CD4-positive, alpha-beta T cell treated with Interferon alpha-2 for 1 hour (primary cell): ENCODE measurements at places on chromosomes 12 and 14.

DNA sequence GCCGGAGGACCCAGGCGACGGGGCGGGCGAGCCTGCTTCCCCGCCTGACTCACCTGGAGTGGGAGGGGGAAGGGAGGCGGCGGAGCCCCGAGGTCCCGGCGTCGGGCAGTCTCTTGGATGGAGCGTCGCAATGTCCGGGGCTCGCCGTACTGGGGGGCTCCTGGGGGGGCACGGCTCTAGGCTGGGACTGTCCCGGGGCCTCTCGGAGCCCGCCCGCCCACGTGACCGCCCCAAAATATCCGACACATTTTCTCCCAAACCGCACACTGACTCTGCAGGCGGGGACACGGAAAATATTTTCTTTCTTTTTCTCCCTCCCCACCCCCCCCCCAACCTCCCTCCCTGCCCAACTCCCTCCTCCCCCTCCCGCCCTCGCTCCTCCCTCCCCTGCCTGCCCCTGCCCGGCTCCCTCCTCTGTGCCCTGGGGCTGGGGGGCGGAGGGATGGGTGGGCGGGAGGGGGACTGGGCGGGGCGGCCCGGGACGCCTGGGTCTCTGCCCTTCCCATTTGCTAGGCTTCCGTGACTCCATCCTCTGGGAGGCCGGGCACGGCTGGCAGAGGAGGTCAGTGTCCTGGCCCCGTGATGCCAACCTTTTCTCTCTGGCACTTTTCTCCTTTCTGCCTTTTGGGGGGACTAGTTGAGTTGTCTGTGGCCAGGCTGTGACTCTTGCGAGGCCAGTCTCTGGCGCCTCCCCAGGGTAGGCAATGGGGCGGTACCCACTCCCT is at the start of gene RARG:
TSS of gene RARG (minus strand) at position 289 of the 725 bp plus-strand sequence. CDS start 4,664 bp downstream, outside the sequence.
- peak; percentile 78 for DNase-seq

DNA sequence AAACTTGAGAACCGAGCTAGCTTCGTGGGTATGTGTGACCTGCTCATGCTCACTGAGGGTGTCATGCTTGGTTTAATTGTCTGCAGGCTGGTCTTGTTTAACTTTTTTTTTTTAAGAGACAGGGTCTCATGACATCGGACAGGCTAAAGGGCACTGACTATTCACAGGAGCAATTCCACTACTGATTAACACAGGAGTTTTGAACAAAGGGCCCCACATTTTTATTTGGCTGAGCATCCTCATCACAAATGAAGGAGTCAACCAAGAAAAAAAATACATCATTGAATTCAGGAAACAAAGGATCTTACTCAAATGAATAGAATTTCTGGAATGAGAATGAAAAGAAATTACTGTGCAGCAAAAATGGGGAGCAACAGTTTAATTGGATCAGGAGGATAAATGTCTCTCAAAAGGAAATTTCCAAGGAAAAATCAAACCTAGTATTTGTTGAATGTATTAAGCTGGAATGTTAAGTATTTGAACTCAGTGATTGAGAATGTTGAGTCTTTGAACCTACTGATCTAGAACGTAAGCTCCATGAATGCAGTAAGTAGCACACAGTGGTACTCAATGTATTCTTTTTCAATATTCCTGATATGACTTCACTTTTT is 20.8 kb upstream of the PYROXD1 start:
- DNase-seq = no peak

GRCh38 chr12:109811624-109811995 is 21.6 kb downstream of the TRPV4 start:
- DNase-seq = no peak

GRCh38 chr12:47147739-47148138 is 68.0 kb upstream of the AMIGO2 start:
- no peak for DNase-seq

- no peak for DNase-seq
Measured at GRCh38 chr14:77485256-77485655, 13.4 kb downstream of the ISM2 start.

- peak; percentile 59 for DNase-seq
Measured at GRCh38 chr14:50362764-50363713, 33.6 kb downstream of the CDKL1 start.

- DNase-seq = no peak
Measured at GRCh38 chr12:51036279-51036678, 10.1 kb upstream of the SLC11A2 start.

- peak; percentile 33 for DNase-seq
Measured at GRCh38 chr12:108730365-108731104, 783 bp downstream of the CORO1C start.

GRCh38 chr12:62021808-62022207 is 238.4 kb upstream of the USP15 start:
- no peak for DNase-seq

- DNase-seq = no peak
Measured at GRCh38 chr14:89537911-89538310, 120.9 kb upstream of the FOXN3 start.

DNA sequence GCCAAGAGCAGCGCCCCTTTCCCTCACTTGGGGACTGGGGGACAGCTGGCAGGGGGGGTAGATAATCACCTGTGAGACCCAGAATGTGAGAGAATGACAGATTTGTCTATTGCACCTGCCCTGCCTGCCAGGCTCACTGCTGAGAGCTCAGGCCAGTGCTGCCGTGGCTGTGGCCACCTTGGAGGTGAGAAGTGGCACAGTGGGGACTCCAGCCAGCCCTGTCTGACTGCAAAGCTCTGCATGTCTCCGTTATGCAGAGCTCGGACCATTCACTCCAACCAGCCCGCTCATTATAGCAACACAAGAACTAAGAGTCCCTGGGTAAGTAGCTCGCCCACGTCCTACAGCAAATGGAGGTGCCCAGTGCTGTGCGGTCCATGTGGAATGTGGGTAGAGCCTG is 88.8 kb downstream of the DICER1 start:
- no peak for DNase-seq

GRCh38 chr14:34029921-34030334 is 79.1 kb upstream of the EGLN3 start:
- no peak for DNase-seq

- DNase-seq = no peak
Measured at GRCh38 chr14:23663711-23664110, 27.5 kb downstream of the DHRS2 start.

GRCh38 chr12:124509676-124510300 is 57.6 kb downstream of the NCOR2 start:
- DNase-seq = no peak

GRCh38 chr12:128662101-128662500 is 161.7 kb downstream of the SLC15A4 start:
- no peak for DNase-seq

GRCh38 chr12:116233669-116234068 is 43.8 kb downstream of the MED13L start:
- no peak for DNase-seq

GRCh38 chr12:45872446-45872845 is 117.9 kb downstream of the SCAF11 start:
- DNase-seq = no peak

DNA sequence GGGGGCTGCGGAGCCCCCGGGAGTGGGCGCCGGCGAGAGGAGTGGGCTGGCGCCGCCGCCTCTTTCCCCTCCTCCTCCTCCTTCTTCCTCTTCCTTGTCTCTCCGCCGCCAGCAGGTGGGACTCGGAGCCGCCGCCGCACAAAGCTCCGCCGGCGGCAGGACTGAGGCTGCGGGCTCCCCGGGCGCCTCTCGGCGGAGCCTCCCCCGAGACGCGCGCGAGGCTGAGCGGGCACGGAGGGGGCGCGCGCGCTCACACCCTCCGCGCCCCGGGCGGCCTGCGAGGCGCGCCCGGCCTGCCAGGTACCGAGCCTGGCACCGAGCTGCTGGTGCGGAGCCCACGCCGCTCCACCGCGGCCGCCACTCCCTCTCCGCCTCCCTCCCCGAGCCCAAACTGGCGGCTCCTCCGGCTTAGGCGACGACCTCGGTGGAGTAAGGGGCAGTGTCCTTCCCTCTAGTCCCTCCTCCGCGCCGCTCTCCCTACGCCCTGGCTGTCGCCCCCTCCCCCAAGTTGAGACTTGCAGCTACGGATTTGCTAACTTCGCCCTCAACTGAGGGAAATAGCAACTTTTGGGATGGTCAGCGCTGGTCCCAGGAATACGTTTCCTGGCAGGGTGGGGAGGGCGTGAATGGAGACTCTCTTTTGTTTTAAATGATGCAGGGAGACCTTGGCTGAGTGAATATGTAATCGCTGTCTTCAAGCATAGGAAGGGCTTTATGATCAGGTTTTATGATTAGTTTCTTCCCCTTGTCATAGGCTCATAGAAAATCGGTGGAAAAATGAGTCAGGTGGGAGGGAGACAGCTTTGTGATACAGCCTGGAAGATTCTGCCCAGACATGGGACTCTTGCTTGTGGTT is 199.5 kb upstream of the CAND1 start:
- peak; percentile 36 for DNase-seq

DNA sequence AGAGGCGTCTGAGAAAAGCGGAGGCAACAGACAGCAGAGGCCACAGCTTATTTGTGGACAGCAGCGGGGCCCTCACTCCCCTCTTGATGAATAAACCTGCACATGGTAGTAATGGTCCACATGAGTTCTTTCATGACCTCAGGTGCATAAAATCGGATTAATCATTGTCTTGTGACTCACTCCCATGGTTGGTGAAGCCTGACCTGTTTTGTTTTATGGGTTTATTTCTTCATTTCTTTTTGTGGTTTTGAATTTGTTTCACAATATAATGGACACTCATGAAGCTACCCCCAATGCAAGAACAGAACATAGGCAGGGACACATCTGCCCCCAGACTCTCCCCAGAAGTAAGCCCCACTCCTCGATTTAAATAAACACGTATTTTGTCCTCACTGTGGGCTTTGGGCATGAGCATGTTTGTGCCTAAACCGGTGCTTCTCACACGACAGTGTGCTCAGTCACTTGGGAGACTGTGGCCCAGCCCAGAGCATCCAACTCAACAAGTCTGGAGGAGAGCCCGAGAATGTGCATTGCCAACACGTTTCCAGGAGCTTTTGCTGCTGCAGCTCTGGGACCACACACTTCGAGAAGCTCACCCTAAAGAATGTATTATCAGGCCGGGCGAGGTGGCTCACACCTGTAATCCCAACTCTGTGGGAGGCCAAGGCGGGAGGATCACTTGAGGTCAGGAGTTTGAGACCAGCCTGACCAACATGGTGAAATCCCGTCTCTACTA is 116.1 kb downstream of the SCARB1 start:
- DNase-seq = no peak

- no peak for DNase-seq
Measured at GRCh38 chr14:55328317-55328716, 57.1 kb downstream of the FBXO34 start.

GRCh38 chr14:53683229-53683628 is 273.4 kb downstream of the BMP4 start:
- DNase-seq = no peak

- no peak for DNase-seq
Measured at GRCh38 chr14:26403760-26404159, 194.1 kb downstream of the NOVA1 start.

DNA sequence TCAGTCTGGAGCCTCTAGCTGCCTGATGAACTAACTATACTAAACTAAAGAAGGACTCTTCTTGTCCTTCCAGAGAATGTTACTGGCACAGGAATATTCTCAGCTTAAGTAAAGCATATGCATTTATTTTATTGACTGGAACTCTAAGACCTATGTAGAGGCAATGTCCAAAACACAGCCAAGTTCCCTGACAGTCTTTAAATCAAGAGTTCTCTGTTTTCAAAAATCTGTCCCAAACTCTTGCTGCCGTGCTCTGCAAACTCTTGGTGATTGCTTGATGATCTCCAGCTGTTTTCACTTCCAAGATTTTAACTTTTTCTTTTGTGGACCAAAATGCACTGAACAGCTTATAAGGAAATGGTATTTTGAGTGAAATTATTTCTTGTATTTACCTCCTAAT is 67.5 kb upstream of the DAAM1 start:
- DNase-seq = no peak

DNA sequence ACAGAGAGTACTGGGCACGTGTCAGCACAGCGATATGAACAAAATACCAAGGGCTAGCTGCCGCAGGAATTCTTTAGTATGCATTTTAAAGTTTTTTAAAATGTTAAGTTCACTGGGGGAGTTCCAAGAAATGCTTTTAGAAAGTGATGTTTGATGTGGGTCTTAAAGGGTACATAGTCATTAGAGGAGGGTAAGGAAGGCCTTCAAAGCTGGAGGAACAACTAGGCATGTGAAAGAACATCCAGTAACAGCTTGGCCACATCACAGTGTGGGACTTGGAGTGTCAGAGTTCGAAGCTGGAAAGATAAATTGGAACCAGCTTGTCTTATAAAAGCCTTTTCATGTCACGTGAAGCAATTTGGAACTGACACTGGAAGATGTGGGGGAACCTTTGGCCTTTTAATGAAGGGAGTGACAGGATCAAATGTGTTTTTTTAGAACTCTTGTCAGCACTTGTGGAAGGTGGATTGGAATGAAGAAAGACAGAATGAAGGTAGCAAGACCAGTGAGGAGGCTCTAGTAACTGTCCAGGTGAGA is 57.7 kb downstream of the WDR20 start:
- no peak for DNase-seq

DNA sequence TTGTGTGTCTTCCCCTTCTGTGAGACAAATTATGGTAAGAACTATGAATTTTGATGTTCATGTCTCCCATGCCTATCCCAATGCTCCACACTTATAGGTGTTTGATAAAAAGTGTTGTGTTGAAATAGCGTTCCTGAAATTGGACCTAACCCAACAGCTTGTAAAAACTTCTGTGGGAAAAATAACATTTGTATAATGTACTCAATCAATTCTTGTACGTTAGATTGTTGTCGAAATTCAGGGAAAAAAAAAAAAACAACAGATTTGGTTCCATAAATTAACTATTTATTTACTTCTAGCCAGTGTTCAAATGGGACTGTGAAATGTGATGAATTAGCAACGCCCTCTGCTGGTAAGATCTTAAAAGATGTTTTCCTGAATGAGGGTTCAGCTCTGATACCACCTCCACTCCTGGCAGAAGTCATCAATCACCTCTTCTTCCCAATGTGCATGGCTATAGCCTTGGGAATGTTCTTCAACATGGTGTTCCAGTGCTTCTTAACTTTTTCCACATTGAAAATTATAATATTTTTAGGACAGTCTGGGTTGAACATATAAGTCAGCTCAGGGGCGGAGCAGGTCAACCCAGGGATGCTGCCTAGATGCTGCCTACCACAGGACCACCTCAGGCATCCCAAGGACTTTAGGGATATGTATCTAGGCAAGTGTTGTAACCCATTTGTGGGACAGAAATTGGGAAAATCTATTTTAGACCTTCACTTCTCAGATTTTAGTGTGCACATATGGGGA is 170.6 kb downstream of the OTOGL start:
- DNase-seq = no peak

- no peak for DNase-seq
Measured at GRCh38 chr14:36950812-36951211, 221.6 kb downstream of the SLC25A21 start.
